Renal cortical epithelial cell (primary cell): ENCODE measurements at places on chromosomes 6 and 20. TPM values are rescaled to one million over a fixed set of nuclear protein-coding genes. Genes with fewer than 3 reads are reported as not detected.
A peak's percentile ranks its signal among the peaks of the same experiment; 100 is the strongest.

DNA sequence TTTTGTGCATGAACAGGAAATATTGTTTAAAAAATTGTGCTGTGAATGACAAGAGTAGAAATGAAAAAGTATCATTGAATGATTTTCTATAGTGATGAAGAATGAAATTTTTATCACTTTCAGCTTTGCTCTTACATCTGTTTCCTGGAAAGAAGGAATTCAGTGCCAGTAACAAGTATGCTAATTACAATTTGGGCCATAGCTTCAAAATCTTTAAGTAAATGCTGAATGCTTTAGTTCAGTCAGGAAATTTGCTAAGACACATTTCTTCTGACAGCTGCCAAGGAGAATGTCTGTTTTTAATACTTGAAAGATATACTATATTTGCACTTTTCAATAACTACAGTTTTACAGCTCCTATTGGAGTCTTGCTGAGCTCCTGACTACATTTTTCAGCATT lies 203.7 kb upstream of the RSPO3 start:
- no peak for DNase-seq

DNA sequence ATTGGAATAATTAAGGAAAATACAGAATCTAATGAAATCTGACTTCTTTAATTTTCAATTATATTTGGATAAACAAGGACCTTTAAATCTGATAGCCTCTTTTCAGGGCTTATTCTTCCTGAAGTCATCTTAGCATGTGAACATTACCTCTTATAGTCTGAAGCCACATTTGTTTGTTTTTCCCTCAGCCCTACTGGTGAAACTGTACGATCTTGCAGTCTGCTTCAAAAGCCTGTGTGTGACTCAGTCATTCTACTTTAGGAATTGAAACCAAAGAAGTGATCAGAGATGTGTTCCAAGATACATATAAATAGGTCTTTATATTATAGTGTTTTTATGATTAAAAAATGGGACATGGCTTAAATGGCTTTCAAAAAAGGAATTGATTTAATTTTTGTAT lies 67.5 kb downstream of the MACROD2 start:
- DNase-seq = peak; percentile 36

ZNF831 gene
- not detected in 2 replicates for total RNA-seq

GRCh38 chr6:113385020-113385431 lies 472.1 kb upstream of the MARCKS start:
- DNase-seq = no peak

DNA sequence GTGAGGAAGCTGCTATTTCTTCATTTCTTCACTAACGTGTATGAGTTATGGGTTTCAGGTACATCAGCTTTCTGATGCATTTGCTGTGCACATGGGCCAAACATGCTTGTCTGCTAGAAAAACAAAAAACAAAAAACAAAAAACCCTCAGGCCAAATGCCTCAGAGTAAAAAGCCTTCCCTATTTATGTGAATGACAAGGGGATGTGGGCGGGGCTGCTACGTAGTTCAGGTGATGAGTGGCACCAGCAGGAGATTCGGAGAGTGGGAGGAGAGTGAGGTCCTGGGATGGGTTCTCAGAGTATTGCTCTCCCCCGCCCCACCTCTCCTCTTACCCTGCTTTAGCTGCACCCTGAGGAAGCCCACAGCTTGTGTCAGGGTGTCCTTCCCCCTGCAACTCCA lies 596.8 kb upstream of the JAG1 start:
- DNase-seq = no peak

ADIG gene
- not detected in 2 replicates for total RNA-seq

DNA sequence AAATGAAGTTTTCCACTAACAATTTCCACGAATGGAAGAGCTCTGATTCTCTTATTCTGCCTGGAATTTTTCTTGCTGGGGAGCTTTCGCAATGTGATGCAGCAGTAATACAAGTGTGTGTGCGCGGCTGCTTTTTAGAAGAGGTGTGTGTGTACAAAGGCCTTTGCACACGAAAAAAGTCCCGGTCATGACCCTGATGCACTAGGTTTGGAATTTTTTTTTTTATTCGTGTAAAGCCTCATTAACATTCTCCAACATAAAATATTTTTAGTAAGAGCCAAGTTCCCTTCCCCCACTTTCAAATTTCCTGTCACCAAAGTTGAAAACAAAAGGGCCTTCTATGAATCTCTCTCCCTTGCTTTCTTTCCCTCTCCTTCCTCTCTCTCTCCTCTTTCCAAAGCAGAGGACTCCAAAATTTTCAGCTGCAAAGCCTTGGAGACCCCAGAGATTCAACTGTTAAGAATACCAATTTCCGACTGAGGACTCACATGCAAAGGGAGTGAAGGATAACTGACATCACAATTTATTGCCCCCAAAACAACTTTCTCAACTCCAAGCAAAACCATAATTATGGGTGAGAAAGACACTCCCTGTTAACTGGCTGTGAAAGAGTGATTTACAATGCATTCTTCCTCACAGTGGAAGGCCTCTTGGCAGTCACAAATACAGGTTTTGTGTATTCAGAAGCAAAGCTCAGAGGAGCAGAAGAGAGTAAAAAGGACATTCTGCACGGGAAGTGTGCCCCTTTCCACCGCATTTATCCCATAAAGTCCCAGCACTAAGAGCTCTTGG lies 421.2 kb upstream of the JARID2 start:
- DNase-seq = no peak
